Gastrocnemius medialis (tissue), 4 donors: ENCODE measurements at places on chromosomes 5 and 9. TPM values are rescaled to one million over a fixed set of nuclear protein-coding genes. Genes with fewer than 3 reads are reported as not detected.
A peak's percentile ranks its signal among the peaks of the same experiment; 100 is the strongest.

The HACD4 gene
- total RNA-seq, result 0.42 TPM

The CARD9 gene
- total RNA-seq, result 0.34 TPM

- H3K27me3 ChIP-seq, result no peaks in the 10 kb centered on the region
- H3K4me1 ChIP-seq, result no peaks in the 10 kb centered on the region
- no peak overlapping the region for H3K4me3 ChIP-seq
- no peak for DNase-seq
- no peak overlapping the region for H3K27ac ChIP-seq
Observed at GRCh38 chr5:125005266-125005665, 258.8 kb upstream of the ZNF608 start.

- no peak for DNase-seq
- H3K27me3 ChIP-seq, result no peaks in the 10 kb centered on the region
- peaks cover 14% of the 10 kb centered on the region for H3K4me1 ChIP-seq
- peak overlapping the region; percentile 15 for H3K4me3 ChIP-seq
- H3K36me3 ChIP-seq, result no peaks in the 10 kb centered on the region
Observed at GRCh38 chr5:125700380-125700861, 722.8 kb upstream of the GRAMD2B start.

GRCh38 chr5:139633295-139634027 is 14.7 kb upstream of the CXXC5 start:
- DNase-seq, result peak; percentile 39
- no peak overlapping the region for H3K27ac ChIP-seq
- H3K4me1 ChIP-seq, result peaks cover 19% of the 10 kb centered on the region
- H3K36me3 ChIP-seq, result no peaks in the 10 kb centered on the region
- H3K27me3 ChIP-seq, result no peaks in the 10 kb centered on the region

GRCh38 chr9:108874058-108874788 is 12.2 kb downstream of the ACTL7A start:
- no peaks in the 10 kb centered on the region for H3K27me3 ChIP-seq
- H3K36me3 ChIP-seq, result peaks cover 2% of the 10 kb centered on the region
- no peak for DNase-seq
- no peaks in the 10 kb centered on the region for H3K4me1 ChIP-seq
- no peak overlapping the region for H3K27ac ChIP-seq

- no peak overlapping the region for H3K27ac ChIP-seq
- no peak for DNase-seq
- H3K4me3 ChIP-seq, result no peak overlapping the region
Observed at GRCh38 chr9:99868845-99869244, 37.6 kb upstream of the STX17 start.

- H3K27me3 ChIP-seq, result no peaks in the 10 kb centered on the region
- no peak overlapping the region for H3K4me3 ChIP-seq
- no peaks in the 10 kb centered on the region for H3K36me3 ChIP-seq
- H3K27ac ChIP-seq, result no peak overlapping the region
- no peaks in the 10 kb centered on the region for H3K4me1 ChIP-seq
Observed at GRCh38 chr5:17381932-17382331, 116.1 kb upstream of the TAF11L2 start.

DNA sequence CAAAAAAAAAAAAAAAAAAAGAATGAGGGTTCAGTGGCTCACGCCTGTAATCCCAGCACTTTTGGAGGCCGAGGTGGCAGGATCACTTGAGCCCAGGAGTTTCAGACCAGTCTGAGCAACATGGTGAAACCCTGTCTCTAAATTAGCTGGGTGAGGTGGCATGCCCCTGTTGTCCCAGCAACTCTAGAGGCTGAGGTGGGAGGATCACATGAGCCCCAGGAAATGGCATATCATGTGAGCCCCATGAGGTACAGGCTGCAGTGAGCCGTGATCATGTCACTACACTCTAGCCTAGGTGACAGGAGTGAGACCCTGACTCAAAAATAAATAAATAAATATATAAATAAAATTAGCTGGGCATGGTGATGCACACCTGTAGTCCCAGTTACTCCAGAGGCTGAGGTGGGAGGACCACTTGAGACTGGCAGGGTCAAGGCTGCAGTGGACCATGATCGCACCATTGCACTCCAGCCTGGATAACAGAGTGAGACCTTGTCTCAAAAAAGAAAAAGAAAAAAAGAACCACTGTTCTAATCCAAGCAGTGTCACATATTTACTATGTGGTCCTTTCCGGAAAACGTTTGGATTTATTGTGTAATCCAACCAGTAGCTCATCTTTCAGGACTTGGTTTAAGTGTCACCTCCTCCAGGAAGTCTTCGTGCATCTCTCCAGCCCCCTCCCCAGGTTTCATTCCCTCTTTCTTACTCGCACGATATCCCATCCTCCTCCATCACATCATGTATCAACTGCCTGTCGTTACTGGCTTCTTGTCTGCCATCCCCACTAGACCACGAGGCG is 12.3 kb upstream of the SPOUT1 start:
- no peak for DNase-seq
- no peaks in the 10 kb centered on the region for H3K27me3 ChIP-seq
- H3K4me3 ChIP-seq, result no peak overlapping the region
- no peak overlapping the region for H3K27ac ChIP-seq

- no peak overlapping the region for H3K4me3 ChIP-seq
Observed at GRCh38 chr5:56278335-56278753, 45.2 kb upstream of the ANKRD55 start.
